ENCODE measurements at places on chromosomes 6 and 20. TPM values are rescaled to one million over a fixed set of nuclear protein-coding genes. Genes with fewer than 3 reads are reported as not detected.

C2 gene
- 20.4 TPM for polyA plus RNA-seq

SDHAF4 gene
- polyA plus RNA-seq = 8.4 TPM

BPIFB4 gene
- polyA plus RNA-seq = not detected

EFCAB8 gene
- 0.09 TPM for polyA plus RNA-seq

FAM184A gene
- polyA plus RNA-seq = 9.4 TPM

DZANK1 gene
- 0.92 TPM for polyA plus RNA-seq

TINAG gene
- polyA plus RNA-seq = not detected

DOK5 gene
- polyA plus RNA-seq = 3.2 TPM

ENPP1 gene
- 2.9 TPM for polyA plus RNA-seq

CAGE1 gene
- not detected for polyA plus RNA-seq

SLC17A2 gene
- polyA plus RNA-seq = not detected

SPACA1 gene
- not detected for polyA plus RNA-seq

SRSF12 gene
- polyA plus RNA-seq = 0.29 TPM

ANKEF1 gene
- 3.0 TPM for polyA plus RNA-seq

PACSIN1 gene
- polyA plus RNA-seq = 0.21 TPM

HTR1B gene
- not detected for polyA plus RNA-seq

SLC22A2 gene
- 0.11 TPM for polyA plus RNA-seq

SLC22A7 gene
- not detected for polyA plus RNA-seq

MYB gene
- polyA plus RNA-seq = 0.22 TPM

MBOAT1 gene
- 2.6 TPM for polyA plus RNA-seq

SLC35F1 gene
- 0.49 TPM for polyA plus RNA-seq
